ENCODE measurements at places on chromosomes 5 and 9.

DNA sequence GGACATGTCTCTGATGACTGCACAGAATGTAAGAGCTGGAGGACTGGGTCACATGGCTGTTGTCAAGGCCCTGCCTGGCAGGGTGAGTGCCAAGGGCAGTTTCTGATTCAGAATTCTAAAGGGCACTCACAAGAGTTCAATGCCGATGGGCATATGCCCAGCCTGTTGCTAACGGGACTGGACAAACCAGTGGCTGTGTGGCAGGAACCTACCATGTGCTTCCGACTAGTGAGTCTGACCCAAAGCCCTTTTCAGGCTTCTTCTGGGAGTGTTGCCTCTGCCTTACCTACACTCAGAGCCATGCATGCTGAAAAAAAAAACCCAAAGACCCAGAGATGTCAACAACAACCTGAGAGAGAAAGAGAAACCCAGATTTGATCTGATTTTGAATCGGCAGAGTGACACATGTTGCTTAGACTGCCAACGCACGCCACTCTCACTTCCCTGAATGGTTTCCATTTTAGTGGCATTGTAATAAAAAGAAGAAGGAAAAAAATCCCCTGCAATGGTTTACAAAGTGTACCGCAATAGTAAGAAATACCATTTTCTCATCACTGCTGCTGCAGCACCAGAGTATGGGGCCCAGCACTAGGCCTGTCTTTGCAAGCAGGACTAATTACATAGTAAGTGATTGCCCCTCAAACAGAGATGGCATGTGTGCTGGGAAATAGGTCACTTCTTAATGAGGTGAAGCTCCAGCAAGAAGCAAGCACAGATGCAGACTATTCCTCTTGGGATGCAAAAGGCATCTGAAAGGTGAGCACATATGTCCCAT lies 194.3 kb downstream of the PALM2AKAP2 start:
- DNase-seq: no peak

DNA sequence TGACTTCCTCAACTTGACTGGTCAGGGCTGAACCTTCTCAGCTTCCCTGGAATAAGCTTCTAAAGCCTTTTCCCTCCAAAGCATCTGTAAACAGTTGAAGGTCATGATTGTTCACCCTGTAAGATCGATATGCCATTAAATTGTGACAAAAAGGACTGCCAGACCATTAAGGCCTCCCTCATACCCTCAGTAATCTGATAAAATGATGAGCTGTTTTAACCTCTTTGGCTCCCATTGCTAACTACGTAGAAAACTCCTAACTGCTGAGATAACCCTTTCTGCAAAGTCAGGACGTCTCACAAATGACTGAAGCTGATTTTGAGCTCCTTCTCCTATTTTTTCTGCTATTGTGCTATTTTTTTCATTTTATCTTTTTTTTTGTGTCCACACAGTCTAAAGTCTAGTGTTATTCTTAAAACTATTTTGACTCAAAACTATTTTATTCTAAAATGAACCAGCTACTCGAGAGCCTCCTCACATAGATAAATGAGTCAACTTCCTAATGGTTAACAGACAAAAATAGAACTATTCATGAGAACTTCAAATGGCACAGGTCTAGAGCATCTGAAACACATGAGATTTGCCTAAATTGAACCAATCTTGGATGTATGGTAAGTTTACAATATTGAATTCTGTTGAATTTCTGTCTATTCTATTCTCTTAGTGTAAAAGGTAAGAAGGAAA lies 395.6 kb upstream of the TLE4 start:
- no peak for DNase-seq

DNA sequence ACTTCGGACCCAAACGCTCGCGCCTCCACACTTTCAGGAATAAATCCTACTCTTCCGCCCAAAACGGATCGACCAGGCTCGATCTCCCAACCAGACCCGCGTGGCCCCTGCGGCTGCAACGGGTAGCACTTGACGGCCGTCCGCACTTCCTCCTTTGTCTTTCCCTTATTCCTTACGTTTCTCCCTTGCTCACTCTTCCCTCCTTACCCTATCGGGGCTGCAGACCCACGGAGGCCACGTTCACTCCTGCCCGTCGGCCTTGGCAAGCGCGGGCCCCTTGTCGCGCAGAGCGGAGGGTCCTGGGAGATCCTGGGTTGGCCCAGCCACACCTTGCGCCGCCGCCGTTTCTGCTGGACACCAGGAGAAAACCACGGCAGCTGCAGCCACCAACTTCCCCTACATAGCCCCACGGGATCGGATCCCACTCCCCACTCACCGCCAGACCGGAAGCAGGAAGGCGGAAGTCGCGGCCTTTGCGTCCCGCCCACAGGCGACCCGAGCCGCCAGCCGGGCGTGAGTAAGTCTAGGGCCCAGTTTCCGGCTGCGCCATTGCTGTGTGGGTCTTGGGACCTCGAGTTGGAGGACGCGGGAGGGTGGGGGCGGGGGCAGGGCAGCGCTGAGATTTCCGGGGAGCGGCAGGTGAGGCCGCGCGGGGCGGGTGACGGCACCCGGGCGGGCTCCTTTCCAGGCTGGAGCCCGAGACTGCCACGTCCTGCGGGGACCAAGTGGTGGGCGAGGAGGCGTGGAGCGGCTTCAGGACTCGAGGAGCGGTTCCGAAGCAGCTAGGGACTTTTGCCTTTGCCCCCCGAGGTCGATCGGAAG lies at the start of gene SMIM15:
SMIM15 (minus strand) TSS at position 459 of the 822 bp plus-strand sequence. CDS start 2,297 bp downstream, outside the sequence.
- peak; percentile 77 for DNase-seq

DNA sequence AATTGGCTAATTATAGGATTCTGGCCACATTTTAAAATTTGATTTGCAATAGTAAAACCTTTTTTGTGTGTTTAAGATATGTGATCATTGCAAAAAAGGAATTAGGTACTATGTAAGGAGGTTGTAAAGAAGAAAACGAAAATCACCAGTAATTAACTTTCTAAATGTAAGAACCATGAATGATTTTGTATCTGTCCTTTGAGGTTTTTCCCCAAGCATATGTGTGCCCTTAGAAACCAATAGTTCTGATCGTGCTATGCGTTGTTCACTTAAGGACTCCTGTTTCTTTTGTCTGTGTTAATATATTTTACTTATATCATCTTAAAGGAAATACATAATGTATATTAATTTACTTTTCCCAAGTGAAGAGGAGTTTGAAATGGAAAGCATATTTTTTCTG lies 410.2 kb downstream of the PSAT1 start:
- no peak for DNase-seq

DNA sequence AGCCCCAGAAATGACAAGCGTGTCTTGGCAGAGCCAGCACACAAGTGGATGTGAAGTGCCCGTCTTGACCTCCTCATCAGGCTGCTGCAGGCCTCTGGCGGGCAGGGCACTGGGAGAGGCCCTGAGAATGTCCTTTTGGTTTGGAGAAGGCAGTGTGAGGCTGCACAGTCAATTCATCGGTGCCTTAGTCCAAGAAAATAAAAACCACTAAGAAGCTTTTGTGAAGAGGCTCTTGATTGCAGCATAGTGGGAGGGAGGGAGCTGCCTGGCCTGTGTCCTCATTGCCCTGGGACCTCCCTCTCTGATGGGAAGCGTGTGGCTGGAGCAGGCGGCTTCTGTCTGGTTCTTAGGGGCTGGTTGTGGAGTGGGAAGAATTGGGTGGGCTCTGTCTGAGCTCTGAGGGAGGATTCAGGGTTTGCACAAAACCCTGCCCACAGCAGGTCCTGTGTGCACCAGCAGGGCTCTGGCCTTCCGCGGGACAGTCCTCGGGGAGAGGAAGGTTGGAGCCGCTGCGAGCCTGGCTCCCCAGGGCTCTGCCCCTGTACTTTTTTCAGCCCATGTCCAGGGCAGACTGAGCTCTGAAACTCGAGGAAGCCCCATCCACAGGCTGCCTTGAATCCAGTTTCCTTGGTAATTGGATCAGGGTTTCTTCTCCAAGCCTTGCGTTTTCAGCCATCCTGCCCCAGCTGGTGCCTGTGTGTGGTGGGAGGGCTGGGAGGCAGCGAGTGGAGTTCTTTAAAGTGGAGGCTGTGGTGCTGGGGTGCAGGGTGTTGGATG lies 1.1 kb downstream of the HRCT1 start:
- no peak for DNase-seq

GRCh38 chr5:67333171-67333570 lies 136.6 kb upstream of the CD180 start:
- no peak for DNase-seq

- no peak for DNase-seq
Observed at GRCh38 chr5:67051164-67051563, 145.4 kb downstream of the CD180 start.

DNA sequence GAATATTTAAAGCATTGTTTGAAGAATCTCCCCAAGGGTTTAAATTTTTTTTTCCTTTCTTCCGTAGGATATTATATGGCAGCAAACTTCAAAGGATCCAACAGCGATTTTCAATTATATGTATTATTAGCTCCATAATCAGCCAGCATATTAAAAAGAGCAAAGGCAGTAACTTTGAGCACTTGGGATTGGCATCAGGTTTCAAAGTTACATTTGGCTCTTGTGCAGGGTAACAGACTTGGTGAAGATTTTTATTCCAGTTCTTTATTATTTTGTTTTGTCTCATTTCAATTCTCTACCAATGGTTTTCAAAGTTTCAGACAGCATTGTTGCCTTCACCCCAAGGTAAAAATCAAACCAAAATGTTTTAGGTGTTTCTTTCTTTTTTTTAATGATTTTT lies 116.7 kb upstream of the ZNF366 start:
- no peak for DNase-seq

DNA sequence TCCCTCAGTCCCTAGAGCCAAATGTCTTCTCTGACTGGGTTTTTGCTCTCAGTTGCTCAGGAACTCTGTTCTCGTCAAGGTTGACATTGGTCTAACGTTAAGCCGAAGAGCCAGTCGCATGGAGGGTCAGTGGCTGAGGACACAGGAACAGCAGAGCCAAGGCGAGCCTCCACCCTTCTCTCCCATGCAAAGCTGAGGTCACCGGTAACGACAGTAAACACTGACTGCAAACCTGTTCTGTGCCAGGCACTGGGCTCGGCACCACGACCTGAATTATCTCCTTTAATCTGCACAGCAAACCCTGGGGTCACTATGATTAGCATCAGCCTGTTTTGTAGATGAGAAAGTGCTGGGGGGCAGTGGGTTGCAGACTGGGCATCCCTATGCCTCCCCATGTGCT lies 171.0 kb downstream of the COL23A1 start:
- no peak for DNase-seq

- no peak for DNase-seq
Observed at GRCh38 chr5:16656561-16657191, 39.9 kb upstream of the RETREG1 start.

GRCh38 chr9:79224672-79225433 lies 346.9 kb upstream of the TLE4 start:
- DNase-seq: no peak

- DNase-seq: no peak
Observed at GRCh38 chr5:133611357-133612248, 738 bp downstream of the FSTL4 start.

DNA sequence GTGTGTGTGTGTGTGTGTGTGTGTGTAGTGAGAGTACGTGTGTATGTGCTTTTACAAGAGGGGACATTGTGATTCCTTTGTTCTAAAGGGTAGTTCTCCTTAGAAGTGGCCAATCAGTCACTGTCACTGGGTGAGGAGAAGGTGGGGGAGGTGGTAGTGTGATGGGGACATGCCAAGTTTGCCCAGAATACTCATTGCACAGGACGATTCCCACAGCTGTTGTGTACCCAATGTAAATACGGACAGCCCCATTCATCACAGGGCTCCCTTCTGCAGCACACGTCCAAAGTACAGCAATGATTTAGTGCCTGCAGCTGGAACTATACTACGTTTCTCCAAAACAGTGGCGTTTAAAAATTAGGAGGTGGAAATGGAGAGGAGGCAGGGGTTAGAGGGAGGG lies 287.8 kb downstream of the TLR4 start:
- no peak for DNase-seq

DNA sequence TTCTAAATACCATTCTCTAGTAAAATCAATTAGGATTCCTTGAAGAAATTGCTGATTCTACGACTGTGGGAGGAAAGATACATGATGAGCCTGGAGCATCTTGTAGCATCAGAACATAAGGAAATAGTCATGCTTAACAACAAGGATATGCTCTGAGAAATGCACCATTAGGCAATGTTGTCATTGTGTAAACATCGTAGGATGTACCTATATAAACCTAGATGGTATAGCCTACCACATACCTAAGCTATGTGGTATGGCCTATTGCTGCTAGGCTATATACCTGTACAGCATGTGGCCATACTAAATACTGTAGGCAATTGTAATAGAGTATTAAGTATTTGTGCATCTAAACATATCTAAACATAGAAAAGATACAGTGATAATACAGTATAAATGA lies 77.4 kb upstream of the VCAN start:
- no peak for DNase-seq

DNA sequence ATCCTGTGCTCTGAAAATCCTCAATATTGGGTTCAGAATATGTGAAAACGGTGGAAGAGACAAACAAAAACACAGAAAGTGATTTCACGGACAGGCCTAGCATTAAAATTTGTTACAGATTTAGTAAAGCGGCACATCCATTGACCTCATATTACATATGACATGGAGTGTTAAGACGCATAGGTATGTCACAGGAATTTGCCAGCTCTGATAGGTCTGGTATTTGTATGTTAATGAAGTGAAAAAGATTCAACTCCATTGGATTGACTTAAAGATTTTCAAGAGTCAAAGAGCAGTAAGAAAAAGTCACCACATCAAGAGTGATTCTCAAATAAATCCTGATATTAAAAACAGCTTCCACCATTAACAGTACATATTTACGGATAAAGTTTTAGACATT lies 396.5 kb upstream of the SEMA6A start:
- no peak for DNase-seq

DNA sequence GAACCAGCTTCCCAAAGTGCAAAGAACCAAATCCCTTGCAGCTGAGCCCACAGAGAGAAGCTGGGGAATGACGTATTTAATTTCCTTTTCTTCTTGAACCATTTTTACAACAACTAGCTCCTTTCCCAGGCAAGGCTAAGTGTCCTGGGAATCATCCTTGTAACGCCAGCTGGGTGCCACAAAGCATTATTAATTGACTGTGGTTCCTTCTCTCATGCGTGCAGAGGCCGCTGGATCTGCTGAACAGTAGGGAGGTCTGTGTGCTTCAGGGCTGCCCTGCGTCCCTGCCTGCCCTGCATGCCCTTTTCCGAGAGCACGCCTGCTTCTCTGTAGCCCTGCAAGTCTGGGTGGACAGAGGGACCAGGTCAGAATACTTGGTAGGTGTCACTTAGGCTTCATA lies 124.1 kb upstream of the OTULINL start:
- no peak for DNase-seq

DNA sequence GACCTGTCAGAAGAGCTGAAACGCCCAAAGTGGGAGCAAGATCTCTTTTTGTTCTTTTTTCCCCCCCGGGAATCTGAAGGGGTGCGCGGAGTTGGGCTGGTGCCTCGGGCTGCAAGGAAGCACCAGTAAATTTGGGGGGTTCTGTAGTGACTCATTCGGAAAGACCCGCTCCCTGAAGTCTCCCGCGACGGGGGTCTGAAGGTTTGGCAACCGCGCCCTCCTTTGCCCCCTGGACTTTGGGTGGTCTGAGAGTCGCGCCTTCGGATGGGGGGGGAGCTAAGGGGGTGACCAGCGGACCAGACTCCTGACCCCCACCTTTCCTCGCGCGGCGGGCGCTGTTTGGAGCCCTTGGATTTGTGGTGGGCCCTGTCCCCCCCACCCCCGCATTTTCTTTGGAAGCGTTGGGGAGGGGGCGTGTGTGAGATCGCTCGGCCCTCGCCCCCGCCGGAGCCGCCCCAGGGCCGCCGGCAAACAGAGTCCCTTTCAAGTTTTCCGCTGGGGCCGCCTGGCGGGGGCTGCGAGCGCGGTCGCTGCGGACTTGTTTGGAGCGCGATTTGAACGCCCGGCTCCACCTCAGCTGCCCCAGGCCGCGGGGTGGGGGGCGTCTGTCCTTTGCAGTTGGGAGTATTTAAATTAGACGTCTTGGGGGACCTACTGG lies 2.0 kb downstream of the CXXC5 start:
- DNase-seq: no peak

- no peak for DNase-seq
Observed at GRCh38 chr9:23821375-23822181, 4.5 kb downstream of the ELAVL2 start.
